ENCODE measurements at places on chromosomes 5 and 9. TPM values are rescaled to one million over a fixed set of nuclear protein-coding genes. Genes with fewer than 3 reads are reported as not detected.

GRCh38 chr5:107294211-107294550, 376.6 kb downstream of the EFNA5 start:
- H3K27me3 ChIP-seq, result no peaks in the 10 kb centered on the region
- DNase-seq, result no peak
- no peak overlapping the region for H3K27ac ChIP-seq
- no peaks in the 10 kb centered on the region for H3K36me3 ChIP-seq
- peaks cover 14% of the 10 kb centered on the region for H3K4me1 ChIP-seq

GRCh38 chr5:88203981-88204750, 64.5 kb downstream of the TMEM161B start:
- no peak overlapping the region for H3K27ac ChIP-seq
- no peaks in the 10 kb centered on the region for H3K4me1 ChIP-seq
- H3K27me3 ChIP-seq, result no peaks in the 10 kb centered on the region
- no peak for DNase-seq

DNA sequence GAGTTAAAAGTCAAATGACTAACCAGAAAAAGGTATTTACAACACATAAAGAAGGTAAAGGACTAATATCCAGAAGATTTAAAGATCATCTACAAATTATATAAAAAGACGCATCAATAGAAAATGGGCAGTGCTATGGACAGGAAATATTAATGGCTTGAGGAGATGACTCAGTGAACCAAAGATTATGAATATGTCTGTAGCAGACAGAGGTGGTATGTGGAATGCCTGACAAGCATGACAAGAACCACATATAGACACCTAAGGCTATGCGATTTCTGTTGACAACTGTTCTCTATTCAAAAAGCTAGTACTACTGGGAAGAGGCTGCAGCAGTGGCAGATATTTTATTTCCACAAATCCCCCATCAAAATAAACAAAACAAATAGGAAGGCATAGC, 177.0 kb upstream of the SH3GL2 start:
- no peak overlapping the region for H3K4me3 ChIP-seq
- no peaks in the 10 kb centered on the region for H3K27me3 ChIP-seq
- H3K4me1 ChIP-seq, result no peaks in the 10 kb centered on the region
- no peak overlapping the region for H3K27ac ChIP-seq
- no peaks in the 10 kb centered on the region for H3K36me3 ChIP-seq

- no peak for DNase-seq
- no peaks in the 10 kb centered on the region for H3K4me1 ChIP-seq
- no peaks in the 10 kb centered on the region for H3K36me3 ChIP-seq
- no peaks in the 10 kb centered on the region for H3K27me3 ChIP-seq
Observed at GRCh38 chr5:95441636-95442035, 50.5 kb downstream of the FAM81B start.

GRCh38 chr5:59528202-59528862, 365.2 kb downstream of the PDE4D start:
- H3K27me3 ChIP-seq, result no peaks in the 10 kb centered on the region
- no peak overlapping the region for H3K27ac ChIP-seq
- no peak overlapping the region for H3K4me3 ChIP-seq
- no peaks in the 10 kb centered on the region for H3K4me1 ChIP-seq
- no peak for DNase-seq

Gene IFNB1
- not detected for total RNA-seq

DNA sequence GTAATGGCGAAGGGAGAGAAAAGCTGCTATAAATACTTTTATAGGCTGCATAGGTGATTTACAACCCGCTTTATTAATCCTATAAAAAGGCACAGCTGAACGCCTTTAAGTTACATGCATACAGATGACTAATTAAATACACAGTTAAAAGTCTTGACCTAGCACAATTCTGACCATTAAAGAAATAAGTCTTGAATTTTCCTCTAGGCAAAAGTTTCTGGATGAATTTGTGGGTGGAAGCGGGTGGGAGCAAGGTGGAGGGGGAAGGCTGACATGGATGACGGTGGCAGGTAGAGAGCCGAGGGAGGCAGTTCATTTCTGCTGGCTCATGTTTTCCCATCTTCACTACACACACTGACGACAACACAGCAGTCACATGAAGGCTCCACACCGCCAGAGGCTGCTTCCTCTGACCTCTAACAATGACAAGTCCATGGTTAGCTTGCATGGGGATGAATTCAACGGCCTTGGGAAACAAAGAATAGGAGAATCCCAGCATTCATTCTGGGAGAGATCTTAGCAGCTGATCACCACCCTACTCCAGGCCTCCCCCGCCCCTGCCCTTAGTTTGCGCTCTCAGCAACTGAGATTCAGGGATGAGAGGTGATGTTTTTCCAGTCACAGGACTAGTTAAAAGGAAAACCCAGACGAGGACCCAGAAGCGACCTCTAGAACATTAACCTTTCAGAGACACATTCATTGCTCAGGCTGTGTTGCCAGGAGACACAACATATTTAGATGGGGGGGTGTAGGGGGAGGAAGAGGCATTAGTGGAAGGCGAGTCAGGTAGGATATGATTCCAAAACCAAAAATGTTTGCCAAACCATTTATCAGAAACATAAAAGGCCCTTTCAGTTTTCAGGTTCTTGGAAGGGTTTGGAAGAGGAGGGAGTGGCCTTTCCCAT, 329.3 kb downstream of the PIK3R1 start:
- H3K27ac ChIP-seq, result no peak overlapping the region
- no peaks in the 10 kb centered on the region for H3K27me3 ChIP-seq
- no peaks in the 10 kb centered on the region for H3K4me1 ChIP-seq
- H3K4me3 ChIP-seq, result no peak overlapping the region
- no peaks in the 10 kb centered on the region for H3K36me3 ChIP-seq
- no peak for DNase-seq

Gene AHRR
- 8.4 TPM for total RNA-seq

- H3K27ac ChIP-seq, result no peak overlapping the region
- peaks cover 4% of the 10 kb centered on the region for H3K27me3 ChIP-seq
Observed at GRCh38 chr9:93299418-93300174, 115.7 kb downstream of the WNK2 start.

DNA sequence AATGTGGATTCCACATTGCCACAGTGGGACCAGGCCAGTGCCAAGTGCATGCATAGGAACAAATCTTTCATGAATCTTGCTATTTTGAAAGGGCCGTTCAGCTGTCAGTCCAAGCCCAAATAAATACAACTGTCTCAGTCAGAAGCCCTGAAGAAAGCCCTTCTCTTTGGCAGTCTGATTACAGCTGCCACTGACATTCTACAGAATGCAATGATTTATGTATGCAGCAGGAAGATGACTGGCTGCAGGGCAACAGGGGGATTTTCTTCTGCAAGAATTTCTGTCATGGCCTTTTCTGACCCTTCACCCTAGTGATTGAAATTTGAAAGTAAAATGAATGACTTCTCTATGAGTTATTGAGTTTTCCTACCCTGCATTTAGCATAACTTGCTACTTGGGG, 86.7 kb upstream of the FER start:
- no peaks in the 10 kb centered on the region for H3K27me3 ChIP-seq
- no peak overlapping the region for H3K4me3 ChIP-seq
- H3K27ac ChIP-seq, result no peak overlapping the region

GRCh38 chr5:170254056-170254455, 21.3 kb downstream of the C5orf58 start:
- DNase-seq, result no peak
- peaks cover 100% of the 10 kb centered on the region for H3K36me3 ChIP-seq
- no peak overlapping the region for H3K27ac ChIP-seq

Gene RNF208
- 5.8 TPM for total RNA-seq

- H3K4me1 ChIP-seq, result no peaks in the 10 kb centered on the region
- H3K4me3 ChIP-seq, result no peak overlapping the region
- no peak for DNase-seq
- H3K36me3 ChIP-seq, result no peaks in the 10 kb centered on the region
- no peak overlapping the region for H3K27ac ChIP-seq
- H3K27me3 ChIP-seq, result no peaks in the 10 kb centered on the region
Observed at GRCh38 chr9:24036459-24036858, 210.4 kb upstream of the ELAVL2 start.

Gene COL23A1
- 1.2 TPM for total RNA-seq

GRCh38 chr9:136532799-136533774, 12.8 kb downstream of the NOTCH1 start:
- H3K4me1 ChIP-seq, result peaks cover 92% of the 10 kb centered on the region
- DNase-seq, result no peak
- H3K27me3 ChIP-seq, result no peaks in the 10 kb centered on the region
- H3K36me3 ChIP-seq, result peaks cover 35% of the 10 kb centered on the region

DNA sequence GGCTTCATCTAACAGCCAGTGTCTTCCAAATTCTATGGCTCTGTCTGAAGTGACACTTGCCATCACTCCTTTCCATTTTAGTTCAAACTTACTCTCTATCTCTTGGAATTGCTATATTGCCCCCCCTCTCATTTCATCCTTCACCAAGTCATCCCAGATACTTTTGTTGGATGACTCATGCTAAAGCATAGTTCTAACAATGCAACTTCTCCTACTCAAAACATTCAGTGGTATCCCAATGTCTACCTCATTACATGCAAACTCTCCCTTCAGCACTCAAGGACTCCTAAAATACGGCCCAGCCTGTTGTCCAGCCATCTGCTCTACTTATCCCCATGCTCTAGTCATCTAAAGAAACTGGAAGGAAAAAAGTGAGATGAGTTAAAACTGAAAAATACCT, 171.6 kb downstream of the RASEF start:
- H3K36me3 ChIP-seq, result no peaks in the 10 kb centered on the region
- no peaks in the 10 kb centered on the region for H3K27me3 ChIP-seq
- DNase-seq, result no peak
- H3K4me1 ChIP-seq, result no peaks in the 10 kb centered on the region

- H3K27ac ChIP-seq, result no peak overlapping the region
- no peaks in the 10 kb centered on the region for H3K27me3 ChIP-seq
- DNase-seq, result no peak
- H3K36me3 ChIP-seq, result no peaks in the 10 kb centered on the region
Observed at GRCh38 chr9:76887003-76887821, 18.7 kb downstream of the PRUNE2 start.

DNA sequence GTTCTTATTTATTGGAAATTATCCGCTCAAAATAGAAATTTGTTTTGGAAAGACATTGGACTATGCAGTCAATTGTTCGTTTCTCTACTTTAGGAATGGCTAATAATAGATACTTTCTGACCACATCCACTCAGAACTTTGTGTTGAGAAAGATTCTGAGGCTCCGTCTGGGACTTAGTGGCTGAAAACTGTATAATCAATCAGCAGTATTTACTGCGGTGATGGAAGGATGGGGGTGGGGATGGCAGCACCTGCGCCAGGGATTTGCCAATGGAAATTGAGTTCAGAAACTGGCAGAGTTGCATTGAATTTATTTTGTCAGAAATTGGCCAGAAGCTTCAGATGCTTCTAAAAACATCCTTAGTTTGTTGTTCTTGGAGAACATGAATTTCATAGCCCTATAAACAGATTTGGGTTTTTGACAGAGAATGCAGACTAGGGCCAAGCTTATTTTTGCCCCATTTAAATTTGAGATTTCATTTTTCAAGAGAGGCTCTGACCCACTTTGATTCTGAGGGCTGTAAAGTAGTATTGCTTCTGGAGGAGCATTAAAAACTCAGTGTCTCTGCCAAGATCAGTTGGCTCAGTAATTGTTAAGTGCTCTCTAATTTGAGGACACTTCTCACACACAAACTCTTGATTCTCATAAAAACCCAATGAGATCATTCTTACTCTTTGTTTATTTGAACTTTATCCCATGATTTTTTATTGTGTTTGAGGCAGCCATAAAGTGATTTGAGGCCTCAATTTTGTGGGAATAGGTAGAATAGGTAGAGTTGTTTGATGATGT, 215.1 kb downstream of the CD180 start:
- peaks cover 22% of the 10 kb centered on the region for H3K4me1 ChIP-seq
- H3K27ac ChIP-seq, result peak overlapping the region; percentile 10
- H3K36me3 ChIP-seq, result no peaks in the 10 kb centered on the region
- no peaks in the 10 kb centered on the region for H3K27me3 ChIP-seq

Gene DIAPH1
- 118 TPM for total RNA-seq

Gene LEAP2
- 1.7 TPM for total RNA-seq

DNA sequence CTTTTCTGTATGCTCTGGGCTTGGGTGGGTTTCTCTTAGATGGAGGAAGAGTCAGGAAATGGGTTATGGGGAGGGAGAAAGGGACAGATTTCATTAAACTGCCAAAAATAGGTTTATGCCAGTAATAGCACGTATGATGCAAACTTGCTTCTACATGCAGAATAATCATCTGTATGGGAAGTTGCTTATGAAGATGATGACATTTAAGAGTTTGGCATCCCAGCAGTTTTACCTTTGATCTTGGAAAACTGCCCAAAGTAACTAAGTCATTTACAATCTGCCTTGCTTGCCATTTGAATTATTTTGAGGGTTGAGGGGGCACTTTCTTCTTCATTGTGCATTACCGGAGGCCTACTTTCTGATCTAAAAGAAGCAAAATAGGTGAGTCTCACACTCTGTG, 282.9 kb upstream of the ANKRD55 start:
- H3K27ac ChIP-seq, result no peak overlapping the region
- H3K4me3 ChIP-seq, result no peak overlapping the region
- H3K27me3 ChIP-seq, result no peaks in the 10 kb centered on the region
- H3K4me1 ChIP-seq, result no peaks in the 10 kb centered on the region
- H3K36me3 ChIP-seq, result no peaks in the 10 kb centered on the region

DNA sequence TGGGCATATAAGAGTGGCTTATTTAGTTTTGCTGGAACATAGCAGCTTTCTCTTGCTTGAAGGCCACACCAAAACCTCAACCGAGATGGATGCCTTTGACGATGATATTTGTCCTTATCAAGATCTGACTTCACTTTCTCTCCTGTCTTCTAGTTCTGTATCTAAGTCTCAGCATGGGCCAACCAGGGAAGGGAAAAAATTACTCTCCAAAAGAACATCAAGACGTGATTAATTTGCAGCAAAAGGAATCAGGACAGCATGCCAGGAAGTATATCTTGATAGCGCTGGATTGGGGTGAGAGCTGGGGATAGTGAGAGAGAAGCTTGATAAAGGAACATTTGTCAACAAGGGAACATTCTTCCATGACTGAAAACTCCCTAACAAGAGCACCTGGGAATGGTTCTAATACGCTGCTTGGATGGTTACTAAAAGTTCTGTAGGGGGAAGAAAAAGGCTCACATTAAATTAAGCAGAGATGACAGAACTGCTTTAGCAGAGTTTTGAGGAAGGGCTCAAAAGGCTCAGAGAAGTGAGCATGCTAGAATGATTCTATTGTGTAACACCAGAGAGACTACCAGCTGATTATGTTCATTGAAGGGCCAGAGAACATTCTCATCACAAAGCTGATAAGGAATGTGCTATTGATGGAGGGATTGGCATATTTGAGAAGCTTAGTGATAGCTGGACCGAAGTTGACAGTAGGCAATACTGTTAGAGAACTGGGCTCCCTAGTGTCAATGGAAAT, 21.6 kb upstream of the ANXA1 start:
- no peaks in the 10 kb centered on the region for H3K27me3 ChIP-seq
- H3K36me3 ChIP-seq, result no peaks in the 10 kb centered on the region
- no peak overlapping the region for H3K27ac ChIP-seq
- H3K4me3 ChIP-seq, result no peak overlapping the region

Gene PAX5
- total RNA-seq, result 0.18 TPM

Measured in lower lobe of right lung (tissue), 2 donors.